ENCODE measurements at places on chromosomes 1 and 21.

DNA sequence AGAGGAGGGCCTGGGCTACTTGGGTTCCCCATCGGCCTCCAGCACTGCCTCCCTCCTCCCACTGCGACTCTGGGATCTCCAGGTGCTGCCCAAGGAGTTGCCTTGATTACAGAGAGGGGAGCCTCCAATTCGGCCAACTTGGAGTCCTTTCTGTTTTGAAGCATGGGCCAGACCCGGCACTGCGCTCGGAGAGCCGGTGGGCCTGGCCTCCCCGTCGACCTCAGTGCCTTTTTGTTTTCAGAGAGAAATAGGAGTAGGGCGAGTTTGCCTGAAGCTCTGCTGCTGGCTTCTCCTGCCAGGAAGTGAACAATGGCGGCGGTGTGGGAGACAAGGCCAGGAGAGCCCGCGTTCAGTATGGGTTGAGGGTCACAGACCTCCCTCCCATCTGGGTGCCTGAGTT is 24.4 kb downstream of the EIF2D start:
- DNase-seq, result no peak

GRCh38 chr1:6025269-6026094 is 20.2 kb upstream of the KCNAB2 start:
- DNase-seq, result peak; percentile 72

DNA sequence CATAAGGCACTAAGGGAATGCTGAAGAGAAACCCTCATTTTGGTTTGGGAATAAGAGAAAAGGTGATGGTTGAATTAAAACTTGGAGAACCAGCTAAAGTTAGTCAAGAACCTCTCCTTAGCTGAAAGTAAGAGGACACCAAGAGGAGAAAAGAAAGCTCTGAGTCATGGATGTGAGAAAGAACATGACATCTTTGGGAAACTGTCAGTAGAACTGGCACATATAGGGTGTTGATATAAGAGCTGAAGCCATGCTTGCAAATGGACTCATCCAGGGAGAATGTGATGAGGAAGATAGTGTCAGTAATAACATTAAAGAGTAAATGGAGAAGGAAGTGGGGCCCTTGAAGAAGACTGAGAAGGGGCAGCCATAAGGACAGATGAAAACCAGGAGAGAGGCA is 54.3 kb downstream of the LRRC8C start:
- DNase-seq, result no peak

DNA sequence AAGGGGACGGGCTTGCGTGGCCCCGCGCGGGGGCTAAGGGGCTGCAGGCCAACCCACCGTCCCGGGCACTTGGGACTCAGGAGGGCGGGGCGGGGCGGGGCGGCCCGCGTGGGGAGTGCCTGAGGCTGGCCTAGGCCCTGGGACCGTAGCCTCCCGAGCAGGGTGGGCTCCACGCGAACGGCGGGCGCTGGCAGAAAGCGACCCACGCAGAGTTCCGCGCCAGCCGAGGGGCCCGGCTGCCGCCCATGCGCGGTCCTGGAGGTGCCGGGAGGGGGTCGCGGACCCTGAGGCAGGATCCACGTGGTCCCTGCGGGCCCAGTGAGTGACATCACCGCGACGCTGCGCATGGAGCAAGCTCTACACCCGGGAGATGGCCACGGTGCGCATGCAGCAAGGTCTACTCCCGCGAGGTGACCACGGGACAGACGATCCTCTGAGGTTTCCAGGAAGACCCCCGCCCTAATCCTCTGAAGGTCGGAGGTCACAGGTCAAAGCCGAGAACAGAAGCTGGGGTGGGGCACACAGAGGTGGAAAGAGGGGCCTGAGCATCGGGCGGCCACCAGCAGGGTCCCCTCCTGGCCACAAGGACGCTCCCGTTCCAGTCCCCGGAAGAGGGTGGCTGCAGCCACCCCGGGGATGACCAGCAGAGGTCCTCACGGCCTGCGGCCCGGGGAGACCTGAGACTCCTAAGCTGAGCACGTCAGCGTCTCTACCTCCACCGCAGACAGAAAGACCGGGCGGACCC is 13.5 kb upstream of the SLC19A1 start:
- DNase-seq, result no peak

DNA sequence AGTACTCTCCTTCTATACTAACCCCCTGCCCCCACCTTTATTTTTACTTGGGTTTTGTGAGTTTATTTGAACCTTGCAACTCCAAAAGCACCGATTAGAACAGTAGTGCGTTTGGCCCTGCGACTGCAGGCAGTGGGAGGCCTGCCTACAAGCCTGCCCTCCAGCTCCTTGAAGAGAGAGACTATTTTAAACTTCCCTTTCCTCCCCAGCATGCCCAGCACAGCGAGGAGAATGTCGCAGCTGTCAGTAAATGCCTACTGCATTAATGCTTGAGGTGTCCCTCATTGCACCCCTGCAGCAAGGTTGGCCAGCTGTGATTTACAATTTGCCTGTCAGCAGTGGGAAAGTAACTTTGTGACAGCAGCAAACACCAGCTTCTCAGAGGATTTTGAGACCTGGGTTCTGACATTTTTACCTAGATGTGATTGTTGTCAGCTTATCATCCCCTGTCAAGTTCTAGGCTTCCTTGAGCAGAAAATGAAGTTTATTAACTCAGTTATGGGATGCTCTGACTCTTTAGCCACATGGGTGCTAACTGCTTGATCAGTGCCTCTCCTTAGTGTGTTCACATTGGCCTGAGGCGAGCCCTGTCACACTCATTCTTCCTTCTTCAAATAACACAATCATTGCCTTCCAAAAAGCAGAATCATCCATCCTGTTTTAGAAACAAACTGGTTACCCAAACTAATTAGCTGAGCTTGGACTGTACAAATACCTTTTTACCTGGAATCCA is 170.6 kb downstream of the PDE4B start:
- no peak for DNase-seq

DNA sequence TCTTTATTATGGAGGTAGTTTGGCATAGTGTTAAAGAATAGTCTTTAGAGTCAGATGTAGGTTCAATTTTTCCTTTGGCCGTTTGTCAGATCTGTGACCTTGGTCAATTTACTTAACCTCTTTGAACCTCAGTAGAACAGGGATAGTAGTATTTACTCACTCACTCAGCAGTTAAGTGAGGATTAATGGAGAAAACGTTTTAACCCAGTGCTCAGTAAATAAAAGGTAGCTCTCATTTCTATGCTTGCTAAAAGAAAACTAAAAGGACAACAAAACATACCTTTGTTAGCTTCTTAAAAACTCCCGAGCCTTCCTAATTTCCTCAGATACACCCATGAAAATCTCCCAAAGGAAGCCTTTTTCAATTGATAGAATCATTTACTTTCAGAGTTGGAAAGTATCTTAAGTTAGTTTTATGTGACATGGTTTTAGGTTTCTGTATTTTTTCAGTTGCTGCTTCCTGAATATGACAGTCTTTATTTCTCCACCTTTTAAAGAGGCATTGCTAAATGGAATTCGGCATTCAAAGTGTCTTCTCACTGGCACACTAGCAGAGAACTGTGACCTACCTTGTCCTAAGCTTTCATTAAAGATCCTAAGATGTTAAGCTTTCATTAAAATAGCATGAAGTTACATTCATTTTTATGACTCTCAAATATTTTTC is 7.8 kb downstream of the ABCD3 start:
- DNase-seq, result no peak

DNA sequence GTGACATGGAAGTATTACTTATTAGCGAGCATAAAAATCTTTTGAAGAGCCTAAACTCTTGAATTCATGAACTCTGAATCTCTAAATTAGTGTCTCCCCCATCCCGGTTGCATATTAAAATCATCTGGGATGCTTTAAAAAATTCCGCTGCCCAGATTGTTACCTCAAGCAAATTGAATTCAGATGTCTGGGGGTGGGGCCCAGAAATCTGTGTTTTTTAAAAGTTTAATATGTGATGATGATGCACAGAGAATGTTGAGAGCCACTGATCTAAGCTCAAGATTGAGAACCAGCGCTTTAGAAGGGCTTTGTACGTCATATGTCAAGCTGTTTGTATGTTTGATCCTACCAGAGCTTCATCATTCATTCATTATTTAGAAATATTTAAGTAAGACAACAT is 446.8 kb downstream of the NUF2 start:
- DNase-seq, result no peak
